ENCODE measurements at places on chromosomes 7 and 10.

DNA sequence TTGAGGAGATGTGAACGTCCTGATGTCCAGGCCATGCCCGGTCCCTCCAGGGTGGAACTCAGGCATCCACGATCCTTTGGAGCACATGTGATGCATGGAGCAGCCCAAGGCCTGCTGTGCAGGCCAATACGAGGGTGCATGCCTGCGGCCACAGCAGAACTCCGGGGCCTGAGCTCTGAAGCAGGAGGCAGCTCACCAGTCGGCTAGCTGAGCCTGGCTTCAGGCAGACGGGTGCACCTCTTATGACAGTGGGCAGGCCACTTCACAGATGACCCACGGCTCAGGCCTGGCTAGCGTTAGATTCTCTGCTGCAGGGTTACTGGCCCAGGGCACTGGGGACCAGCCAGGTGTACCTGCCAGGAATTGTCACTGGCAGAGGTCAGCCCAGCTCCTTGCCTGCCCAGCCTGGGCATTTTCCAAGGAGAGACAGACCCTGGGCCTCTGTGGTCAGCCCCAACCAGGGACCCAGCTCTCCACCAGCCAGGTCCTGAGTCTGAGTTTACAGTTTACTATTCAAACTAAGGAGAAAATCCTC is 29.6 kb upstream of the INPP5A start:
- DNase-seq = no peak

DNA sequence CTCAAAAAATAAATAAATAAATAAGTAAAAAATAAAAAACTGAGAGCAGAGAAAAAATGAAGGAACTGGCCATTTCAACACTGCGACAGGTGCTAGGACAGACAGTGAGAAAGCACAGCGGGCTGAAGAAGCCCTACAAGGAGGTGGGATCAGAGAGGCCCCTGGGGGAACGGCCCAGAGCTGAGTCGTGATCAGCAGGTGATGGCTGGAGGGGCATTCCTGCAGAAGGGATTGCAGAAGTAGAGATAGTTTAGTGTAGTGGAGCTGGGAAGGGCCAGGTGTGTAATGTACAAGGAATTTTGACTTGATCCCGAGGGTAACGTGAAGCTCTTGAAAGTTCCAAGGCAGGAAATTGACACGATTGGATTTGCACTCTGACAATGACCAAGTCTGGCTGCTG is 112.1 kb downstream of the CUL2 start:
- no peak for DNase-seq

- no peak for DNase-seq
These were observed 49.3 kb downstream of the CAMK2B start for GRCh38 chr7:44275957-44276570.

DNA sequence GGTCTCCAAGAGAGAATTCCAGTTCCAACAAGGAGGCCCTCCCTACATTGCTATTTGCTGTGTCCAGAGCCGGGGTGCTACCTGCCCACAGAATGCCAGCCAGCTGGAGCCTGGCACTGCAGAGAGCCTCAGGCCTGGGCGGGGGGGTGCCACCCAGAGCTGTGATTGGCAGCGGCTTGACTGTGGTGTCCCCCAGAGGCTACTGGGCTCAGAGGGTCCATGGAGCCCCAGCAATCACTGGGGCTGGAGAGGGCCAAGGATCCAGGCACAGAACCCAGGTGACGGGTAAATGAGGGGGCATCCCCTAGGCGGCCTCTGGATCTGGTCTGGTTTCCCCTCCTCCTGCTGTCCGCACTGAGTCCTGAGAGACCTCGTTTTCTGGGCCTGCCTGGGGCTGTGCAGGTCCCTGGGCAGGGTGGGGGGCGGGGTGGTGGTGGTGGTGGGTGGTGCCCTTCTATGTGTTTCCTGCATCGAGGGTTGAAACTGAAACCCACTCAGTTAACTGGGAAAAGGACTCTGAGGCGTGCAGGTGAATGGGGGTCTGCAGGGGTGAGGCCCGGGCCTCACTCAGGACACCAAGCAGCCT is 12.6 kb downstream of the DPYSL4 start:
- DNase-seq = no peak

GRCh38 chr7:81367326-81367931 is 402.4 kb downstream of the HGF start:
- no peak for DNase-seq

DNA sequence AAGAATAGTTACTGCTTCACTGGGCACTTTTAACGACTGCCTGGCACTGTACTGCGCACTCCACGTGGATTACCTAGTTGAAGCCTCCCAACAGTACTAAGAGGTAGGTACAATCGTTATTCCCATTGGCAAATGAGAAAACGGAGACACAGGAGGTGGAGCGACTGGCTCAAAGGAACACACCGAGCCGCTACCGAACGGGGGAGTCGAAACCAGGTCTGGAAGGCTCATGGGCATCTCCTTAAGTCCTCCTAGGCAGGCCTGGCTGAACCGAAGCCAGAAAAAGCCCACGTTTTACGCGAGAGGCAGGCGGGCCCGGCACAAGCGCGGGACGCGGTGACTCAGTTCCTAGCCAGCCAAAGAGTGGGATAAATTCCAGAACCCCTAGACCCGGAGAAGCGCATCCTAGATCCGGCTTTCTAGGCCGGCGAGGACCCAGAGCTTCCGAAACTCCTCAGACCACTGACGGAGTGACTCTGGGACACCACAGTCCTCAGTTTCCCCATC is 472 bp downstream of the PDAP1 start:
- DNase-seq = no peak

- no peak for DNase-seq
These were observed 21.5 kb downstream of the SLC18A2 start for GRCh38 chr10:117262291-117262902.

DNA sequence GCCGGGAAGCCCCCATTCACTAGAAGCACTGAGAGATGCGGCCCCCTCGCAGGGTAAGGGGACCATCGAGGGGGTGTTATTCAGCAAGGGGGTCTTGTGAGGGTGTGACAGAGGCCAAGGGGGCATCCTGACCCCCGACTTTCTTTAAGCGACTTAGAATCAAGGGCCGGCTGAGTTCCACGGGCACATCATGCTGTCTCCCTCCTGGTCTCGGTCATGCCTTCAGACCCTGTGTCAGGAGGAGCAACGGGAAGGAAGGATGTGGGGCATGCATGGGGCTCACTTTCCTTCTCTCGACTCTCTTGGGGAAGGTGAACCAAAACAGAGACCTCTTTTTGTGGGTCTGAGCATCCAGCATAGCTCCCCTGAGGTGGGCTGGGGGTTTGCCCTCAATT is 2.5 kb downstream of the ACSL5 start:
- no peak for DNase-seq
